ENCODE measurements at places on chromosomes 6 and 20.

- no peak for DNase-seq
Observed at GRCh38 chr6:125102891-125103290, 50.7 kb upstream of the TPD52L1 start.

GRCh38 chr20:9928955-9929354 is 90.1 kb upstream of the PAK5 start:
- no peak for DNase-seq

DNA sequence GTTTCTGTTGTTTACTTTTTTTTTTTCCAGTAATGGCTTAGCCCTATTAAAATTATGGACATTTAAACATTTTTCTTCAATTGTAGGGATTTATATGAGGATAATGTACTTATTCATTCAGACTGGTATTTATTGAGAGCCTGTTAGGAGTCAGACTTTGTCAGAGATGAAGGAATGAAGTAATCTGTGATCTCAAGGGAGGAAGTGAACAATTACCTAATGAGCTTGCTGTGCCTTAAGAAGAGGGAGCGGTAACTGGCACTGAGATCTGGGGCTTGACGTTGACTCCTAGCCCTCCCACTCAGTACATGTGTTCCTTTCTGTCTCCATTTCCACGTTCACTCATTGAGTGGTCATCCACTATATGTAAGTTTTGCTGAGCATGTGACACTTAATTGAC is 12.6 kb downstream of the AFDN start:
- no peak for DNase-seq

- DNase-seq: no peak
Observed at GRCh38 chr20:23187751-23188150, 101.6 kb upstream of the CD93 start.

DNA sequence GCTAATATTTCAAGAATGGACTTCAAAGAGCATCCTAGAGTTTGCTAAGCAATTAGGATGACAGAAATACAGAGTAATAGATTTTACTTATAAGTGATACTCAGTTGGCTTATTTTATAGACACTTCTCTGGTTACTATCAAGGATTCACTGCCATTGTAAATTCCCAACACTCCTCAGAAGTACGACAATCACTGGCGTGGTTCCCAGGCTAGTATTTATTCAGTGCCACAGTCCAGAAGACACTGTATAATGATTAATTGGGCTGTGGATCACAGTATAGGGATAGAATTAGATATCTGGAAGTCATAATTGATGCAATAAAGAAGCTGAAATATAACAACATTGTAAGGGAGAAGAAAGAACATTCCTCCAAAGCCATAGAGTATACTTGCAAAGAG is 15.7 kb downstream of the MANEA start:
- DNase-seq: no peak

DNA sequence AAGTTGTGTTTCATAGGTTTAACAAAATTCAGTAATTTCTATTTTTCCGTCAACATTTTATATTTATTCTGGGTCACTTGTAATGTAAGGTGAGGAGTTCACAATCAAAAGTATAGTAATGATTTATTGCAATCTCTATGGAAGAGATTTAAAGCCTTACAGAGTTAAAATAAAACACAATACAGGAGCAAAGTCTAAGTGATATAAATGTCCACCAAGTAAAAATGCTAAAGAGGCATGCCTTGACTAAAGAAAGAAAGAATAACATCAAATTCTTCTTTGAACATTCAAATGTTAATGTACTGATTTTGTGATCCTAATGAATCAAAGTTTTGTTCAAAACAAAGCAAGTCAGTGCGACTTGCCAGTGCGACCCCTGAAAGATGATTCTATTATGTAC is 61.5 kb downstream of the REPS1 start:
- no peak for DNase-seq

DNA sequence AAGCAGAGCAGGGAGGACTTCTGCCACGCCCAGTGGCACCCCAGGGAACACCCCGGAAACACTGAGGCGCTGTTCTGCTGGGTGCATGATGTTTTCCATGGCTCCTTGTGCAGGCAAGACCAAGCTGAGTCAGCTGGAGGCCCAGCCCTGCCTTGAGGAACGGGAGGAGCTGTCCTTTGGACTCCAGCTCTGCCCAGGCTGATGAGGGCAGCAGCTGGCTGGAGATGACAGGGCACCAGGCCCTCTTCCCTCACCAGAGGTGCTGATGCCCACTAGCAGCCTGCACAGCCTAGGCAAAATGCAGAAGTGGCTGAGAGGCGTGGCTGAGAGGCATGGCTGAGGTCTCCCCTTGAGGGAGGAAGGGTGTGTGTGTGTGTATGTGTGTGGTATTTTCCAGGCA is 2.4 kb downstream of the C6orf132 start:
- no peak for DNase-seq

DNA sequence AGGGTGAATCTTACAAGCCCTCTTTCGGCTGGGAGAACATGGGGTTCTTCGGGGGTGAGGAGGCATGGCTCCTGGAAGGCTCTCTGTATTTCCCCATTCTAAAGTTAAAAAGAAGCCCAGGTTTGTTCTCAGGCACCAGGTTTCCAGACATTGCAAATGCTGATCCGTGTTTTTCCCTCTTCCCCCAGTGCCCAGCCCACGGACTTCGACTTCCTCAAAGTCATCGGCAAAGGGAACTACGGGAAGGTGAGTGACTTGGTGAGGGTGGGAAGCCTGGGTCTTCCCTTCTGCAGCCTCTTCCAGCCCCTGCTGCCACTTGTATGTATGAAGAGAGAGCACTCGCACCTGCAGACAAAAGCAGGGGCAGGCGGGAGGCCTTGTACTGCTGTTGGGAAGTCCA is 8.7 kb downstream of the SGK2 start:
- DNase-seq: no peak

GRCh38 chr20:44901974-44902373 is 7.9 kb upstream of the PABPC1L start:
- no peak for DNase-seq

DNA sequence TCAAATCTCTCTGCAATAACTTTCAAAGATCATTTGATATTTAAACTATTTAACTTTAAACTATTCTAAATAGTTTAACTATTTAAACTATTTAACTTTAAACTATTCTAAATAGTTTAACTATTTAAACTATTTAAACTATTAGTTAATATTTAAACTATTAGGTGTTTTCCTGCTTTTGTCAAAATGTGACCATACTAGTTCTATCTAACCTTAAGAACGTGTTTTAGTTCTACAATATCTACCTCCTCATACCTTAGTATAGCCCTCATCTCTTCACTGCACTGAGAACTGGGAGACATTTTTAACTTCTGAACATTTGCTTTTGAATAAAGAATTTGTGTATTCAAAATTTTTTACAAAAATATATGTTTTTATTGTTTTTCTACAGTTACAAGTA is 429.1 kb downstream of the ADGRB3 start:
- no peak for DNase-seq

- no peak for DNase-seq
Observed at GRCh38 chr20:10553326-10553984, 118.3 kb downstream of the SLX4IP start.

GRCh38 chr6:35318196-35319171 is 20.9 kb downstream of the DEF6 start:
- DNase-seq: no peak

GRCh38 chr20:15222502-15223330 is 885.3 kb upstream of the FLRT3 start:
- no peak for DNase-seq

GRCh38 chr20:4071178-4071693 is 55.9 kb upstream of the RNF24 start:
- DNase-seq: no peak

- no peak for DNase-seq
Observed at GRCh38 chr20:37123441-37123840, 27.6 kb upstream of the RBL1 start.

DNA sequence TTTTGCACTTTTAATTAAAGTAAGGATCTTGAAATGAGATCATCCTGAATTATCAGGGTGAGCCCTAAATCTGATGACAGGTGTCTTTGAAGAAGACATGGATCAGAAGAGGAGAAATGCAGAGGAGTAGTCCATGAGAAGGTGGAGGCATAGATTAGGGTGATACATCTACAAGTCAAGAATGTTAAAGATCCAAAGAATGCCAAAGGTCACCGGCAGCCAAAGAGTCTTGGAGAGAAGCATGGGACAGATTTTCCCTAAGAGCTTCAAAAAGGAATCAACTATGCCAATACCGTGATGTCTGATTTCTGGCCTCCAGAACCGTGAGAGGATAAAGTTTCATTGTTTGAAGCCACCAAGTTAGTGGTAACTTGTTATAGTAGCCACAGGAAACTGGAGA is 59.0 kb upstream of the THEMIS start:
- DNase-seq: no peak

DNA sequence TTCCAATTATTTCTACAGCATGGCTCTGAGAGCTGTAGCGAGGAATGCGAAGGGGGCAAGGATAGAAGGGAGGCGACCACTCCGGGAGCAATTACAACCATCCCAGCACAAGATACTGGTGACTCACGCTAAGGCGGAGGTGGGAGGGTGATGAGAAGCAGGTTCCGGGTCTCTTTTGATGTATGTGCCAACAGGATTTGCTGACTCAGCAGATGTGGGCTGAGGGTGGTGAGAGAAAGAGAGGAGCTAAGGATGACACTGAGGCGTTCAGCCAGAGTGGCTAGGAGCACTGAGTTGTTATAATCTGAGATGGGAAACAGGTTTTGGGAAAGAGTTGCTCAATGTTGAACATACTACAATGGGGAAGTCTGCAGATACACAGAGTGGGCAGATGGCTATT is 9.3 kb upstream of the TXNDC5 start:
- peak; percentile 42 for DNase-seq

DNA sequence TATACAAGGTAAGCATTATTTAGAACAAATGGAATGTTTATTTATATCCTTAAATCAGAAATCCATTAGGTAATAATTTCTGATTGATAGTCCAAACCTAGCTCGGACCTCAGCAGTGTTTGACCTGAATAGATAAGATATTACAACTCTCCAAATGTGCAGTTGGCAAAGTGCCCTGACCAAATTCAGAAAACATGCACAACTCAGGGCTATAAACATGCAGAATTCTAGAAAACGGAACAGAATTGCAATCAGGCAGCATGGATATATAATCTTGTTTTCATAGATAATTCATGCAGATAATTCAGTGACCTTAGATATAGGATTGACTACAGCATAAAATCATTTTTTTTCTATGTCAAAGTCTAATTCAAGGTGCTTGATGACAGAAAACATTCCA is 626.6 kb upstream of the CITED2 start:
- DNase-seq: no peak

- DNase-seq: no peak
Observed at GRCh38 chr6:42010185-42010891, 40.0 kb upstream of the TAF8 start.

- no peak for DNase-seq
Observed at GRCh38 chr20:21575167-21575566, 61.3 kb upstream of the NKX2-2 start.

GRCh38 chr6:12957321-12958051 is 240.9 kb downstream of the PHACTR1 start:
- no peak for DNase-seq

- DNase-seq: no peak
Observed at GRCh38 chr20:61704661-61705060, 361.0 kb downstream of the TAF4 start.

GRCh38 chr6:43269273-43270007 is 26.2 kb downstream of the TTBK1 start:
- DNase-seq: peak; percentile 17

- no peak for DNase-seq
Observed at GRCh38 chr6:15356937-15357336, 111.1 kb downstream of the JARID2 start.

- no peak for DNase-seq
Observed at GRCh38 chr20:15834857-15835256, 738.4 kb downstream of the KIF16B start.

- no peak for DNase-seq
Observed at GRCh38 chr6:16257999-16258708, 19.8 kb downstream of the GMPR start.

- no peak for DNase-seq
Observed at GRCh38 chr6:12849809-12850198, 133.2 kb downstream of the PHACTR1 start.
